ENCODE measurements at places on chromosomes 12 and 14.

DNA sequence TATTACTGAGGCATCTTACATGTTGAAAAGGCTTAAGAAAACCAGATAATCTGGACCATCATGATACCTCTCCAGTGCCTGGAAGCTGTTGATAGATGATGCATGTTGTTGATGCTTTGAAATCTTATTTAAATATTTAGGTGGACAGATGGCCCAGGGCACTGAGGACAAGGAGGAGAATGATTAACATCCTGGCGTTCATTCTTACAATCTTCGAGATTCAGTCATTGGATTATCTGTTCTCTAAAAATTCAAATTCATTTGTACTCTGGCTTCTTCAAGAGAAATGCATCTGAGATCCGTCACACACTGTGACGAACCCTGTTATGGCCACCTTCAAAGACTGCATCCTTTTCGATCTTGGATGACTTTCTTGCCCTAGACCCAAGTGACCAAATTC, 121.3 kb upstream of the IGF1 start:
- DNase-seq = no peak

DNA sequence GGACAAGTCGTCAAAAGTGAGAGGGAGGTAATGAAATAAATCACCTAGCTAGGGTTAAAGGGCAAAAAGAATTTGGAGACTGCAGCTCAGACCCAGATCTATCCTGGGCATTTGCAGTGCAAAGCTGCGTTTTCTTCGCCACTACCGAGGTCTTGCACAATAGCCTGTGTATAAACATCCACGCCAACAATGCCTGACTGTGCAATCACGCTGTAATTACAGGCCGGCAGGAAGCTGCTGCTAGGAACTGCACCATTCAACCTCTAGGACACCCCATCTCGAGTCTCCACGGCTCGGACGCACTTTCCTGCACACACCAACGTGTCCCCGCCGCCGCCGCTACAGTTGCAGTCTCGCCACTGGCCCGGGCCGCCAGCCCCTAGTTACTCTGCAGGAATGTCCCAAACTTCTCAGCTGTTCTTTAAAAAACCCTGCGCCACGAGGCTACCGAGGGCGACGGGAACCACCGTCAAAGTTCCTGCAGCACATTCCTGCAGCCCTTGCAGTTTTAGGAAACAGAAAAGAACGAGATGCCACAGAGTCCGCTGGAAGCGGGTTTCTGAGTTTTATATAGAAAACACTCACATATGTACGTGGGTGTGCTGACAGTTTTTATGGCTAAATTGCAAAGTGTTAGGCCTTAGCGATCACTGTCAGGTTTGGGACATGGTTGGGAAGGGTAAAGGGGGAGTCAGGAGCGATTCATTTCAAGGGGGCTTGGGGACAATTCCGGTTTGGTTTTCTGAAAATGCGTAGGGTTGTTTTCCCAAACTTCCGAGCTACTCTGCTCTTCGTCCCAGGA, 65.6 kb upstream of the PTGR2 start:
- DNase-seq = no peak

GRCh38 chr12:30952015-30952414, 25.5 kb downstream of the TSPAN11 start:
- DNase-seq = no peak

DNA sequence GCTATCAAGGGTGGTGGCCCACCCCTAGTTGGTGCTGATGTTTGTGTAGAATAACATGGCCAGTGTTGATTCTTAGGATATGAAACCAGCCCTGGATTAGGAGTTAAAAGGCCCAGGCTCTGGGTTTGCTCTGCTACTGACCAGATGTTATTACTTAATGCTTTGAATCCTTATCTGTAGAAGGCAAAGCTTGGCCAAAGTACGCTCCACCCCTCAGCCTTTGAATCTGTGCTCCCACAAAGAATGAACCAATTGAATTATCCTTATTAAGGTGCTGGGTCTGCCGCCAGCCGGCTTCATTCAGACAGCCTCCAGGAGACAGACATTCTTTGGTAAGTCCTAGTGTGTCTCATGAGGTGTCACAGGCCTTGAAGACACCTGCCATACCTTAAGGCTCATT, 41.8 kb downstream of the AKAP3 start:
- no peak for DNase-seq

GRCh38 chr12:115609347-115609746, 668.1 kb downstream of the MED13L start:
- no peak for DNase-seq

GRCh38 chr12:108629824-108630476, 3.7 kb downstream of the SELPLG start:
- no peak for DNase-seq

Measured in stimulated activated CD8-positive, alpha-beta memory T cell treated with anti-CD3 and anti-CD28 coated beads, Interleukin-12 subunit alpha, Interleukin-12 subunit beta, amount 100 ng/mL, for 4 hours (primary cell).